Stimulated activated CD8-positive, alpha-beta memory T cell treated with anti-CD3 and anti-CD28 coated beads, Interleukin-12 subunit alpha, Interleukin-12 subunit beta, amount 100 ng/mL, for 4 hours (primary cell): ENCODE measurements at places on chromosomes 13 and 19.
A peak's percentile ranks its signal among the peaks of the same experiment; 100 is the strongest.

DNA sequence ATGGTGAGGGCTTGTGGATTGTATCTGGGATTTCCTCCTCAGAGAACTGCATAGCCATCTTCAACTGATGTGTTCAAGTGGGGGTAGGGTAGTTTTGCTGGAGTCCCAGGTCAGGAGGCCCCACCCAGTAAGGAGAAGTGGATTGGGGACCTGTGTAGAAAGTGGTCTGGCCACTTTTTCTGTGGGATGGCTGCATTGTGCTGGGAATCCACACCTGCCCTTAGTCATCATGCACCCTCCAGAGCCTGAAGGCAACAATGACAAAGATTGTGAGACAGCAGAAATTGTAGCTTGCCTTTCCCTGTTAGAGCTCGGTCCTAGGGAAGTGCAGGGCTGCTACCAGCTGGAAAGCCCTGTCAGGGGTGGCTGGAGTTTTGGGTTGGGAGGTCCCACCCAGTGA, 255.4 kb downstream of the NDFIP2 start:
- no peak for DNase-seq

GRCh38 chr19:11166281-11167142, 10.9 kb upstream of the SPC24 start:
- no peak for DNase-seq

GRCh38 chr19:10283301-10284064, 3.3 kb upstream of the ICAM4 start:
- no peak for DNase-seq

DNA sequence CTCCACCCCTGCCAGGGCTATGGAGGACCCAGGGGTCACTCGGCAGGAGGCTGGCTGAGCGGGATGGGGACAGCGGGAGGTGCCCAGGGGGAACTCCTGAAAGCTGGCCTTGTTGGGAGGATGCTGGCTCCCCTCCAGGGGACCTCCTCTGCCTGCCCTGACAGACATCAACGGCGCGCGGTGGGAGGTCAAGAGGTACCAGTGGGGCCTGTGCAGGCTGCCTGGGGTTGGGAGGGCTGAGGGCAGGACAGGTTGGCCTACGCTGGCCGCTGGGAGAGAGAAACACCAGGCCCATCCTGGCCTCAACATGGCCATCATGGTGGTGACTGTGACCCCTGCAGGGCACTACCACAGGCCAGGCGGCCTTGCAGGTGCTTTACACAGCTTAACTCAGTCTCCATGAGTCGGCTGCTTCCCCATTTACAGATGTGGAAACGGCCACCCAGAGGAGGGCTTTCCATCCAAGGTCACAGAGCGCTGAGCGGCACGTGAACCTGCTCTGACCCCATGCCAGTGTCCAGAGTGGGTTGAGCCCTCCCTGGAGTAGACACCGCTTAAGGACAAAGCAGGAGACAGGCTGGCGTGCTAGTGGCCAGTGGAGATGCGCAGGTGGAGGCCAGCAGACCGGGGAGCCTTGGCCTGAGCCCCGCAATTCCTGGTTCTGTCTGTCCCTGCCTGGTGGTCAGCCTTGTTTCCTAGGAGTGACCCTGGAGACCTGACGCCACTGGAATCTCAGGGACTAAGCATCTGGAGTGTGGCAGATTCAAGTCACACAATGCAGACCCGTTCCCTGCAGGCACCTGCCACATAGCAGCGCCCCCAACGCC, 27.6 kb downstream of the CEBPG start:
- no peak for DNase-seq

DNA sequence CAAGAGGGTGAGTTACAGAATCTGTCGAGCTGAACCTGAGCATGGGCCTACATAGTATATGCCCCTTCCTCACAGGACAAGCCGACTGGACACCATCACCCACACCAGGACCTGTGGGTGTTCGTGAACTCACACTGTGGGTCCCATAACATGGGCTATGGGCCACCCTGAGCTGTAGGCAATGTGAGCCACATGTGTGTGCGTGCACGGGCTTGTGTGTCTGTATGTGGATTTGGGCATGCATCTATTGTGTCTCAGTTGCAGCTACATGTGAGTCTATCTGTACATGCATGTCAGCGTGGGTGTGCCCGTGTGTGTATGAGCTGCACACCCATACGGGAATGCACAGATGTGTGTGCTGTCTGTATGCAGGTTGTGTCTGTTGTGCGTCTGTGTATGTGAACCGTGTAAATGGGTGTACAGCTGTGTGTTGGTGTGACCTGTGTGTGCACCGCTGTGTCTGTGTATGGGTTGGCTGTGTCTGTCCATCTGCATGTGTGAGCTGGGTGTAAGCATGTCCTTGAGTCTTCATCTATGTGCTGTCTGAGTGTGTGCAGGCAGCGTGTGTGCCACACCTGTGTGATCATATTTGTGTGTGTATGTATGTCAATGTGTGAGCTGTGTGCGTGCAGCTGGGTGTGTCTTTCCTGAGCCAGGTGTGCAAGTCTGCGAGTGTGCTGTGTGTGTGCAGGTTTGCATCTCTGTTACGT, 1.7 kb downstream of the NOTCH3 start:
- DNase-seq: no peak

- DNase-seq: no peak
Measured at GRCh38 chr13:51297556-51297955, 41.9 kb upstream of the SERPINE3 start.

- no peak for DNase-seq
Measured at GRCh38 chr19:31099515-31100205, 249.6 kb downstream of the TSHZ3 start.

DNA sequence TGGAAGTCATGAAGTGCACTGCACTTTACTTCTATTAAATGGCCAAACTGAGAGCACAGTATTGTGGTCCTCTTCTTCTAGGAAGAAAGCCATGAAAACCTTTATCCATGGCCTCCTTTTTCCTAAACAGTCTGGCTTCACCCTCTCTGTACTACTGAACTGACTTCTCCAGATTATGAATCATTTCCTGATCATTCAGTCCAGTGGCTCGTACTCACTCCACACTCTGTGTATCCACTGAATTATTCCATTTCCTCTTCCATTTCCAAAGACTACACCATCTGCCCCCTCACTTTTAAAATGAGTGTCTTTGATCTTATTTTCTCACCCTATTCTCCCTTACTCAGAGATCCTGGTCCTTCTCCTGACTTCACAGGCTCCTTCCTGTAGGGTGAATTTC, 29.7 kb upstream of the FREM2 start:
- DNase-seq: no peak

- no peak for DNase-seq
Measured at GRCh38 chr13:59750860-59751259, 412.9 kb downstream of the DIAPH3 start.

GRCh38 chr19:50599427-50599826, 31.2 kb upstream of the LRRC4B start:
- no peak for DNase-seq

GRCh38 chr13:111472559-111473460, 152.4 kb downstream of the TEX29 start:
- DNase-seq: no peak

DNA sequence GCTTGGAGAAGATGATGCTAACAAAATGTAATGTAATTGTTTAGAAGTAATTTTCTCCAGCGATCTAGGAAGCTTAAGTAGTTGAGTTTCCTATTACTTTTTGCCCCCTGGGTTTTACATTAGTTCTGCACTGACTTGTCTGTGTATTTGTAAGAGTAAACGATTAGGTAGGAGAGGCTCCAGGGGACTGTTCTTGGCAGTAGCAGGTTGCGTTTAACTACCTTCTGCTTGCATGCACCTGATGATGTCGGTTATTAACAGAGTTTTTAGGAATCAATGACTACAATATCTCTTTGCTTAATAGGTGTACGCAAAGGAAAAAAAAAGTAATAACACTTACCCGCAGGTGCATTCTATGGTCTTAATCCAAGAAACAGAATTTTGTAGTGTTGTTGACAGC, 18.3 kb upstream of the UGGT2 start:
- no peak for DNase-seq

- no peak for DNase-seq
Measured at GRCh38 chr13:105773863-105774538, 761.5 kb downstream of the EFNB2 start.

GRCh38 chr13:79869326-79869725, 388.4 kb downstream of the NDFIP2 start:
- DNase-seq: no peak

GRCh38 chr19:5619946-5620345, 2.6 kb downstream of the SAFB2 start:
- DNase-seq: no peak

- DNase-seq: no peak
Measured at GRCh38 chr13:41822560-41822959, 138.3 kb downstream of the VWA8 start.

- no peak for DNase-seq
Measured at GRCh38 chr19:593055-593454, 3.4 kb downstream of the HCN2 start.

GRCh38 chr13:77863144-77863543, 55.5 kb downstream of the EDNRB start:
- DNase-seq: no peak

DNA sequence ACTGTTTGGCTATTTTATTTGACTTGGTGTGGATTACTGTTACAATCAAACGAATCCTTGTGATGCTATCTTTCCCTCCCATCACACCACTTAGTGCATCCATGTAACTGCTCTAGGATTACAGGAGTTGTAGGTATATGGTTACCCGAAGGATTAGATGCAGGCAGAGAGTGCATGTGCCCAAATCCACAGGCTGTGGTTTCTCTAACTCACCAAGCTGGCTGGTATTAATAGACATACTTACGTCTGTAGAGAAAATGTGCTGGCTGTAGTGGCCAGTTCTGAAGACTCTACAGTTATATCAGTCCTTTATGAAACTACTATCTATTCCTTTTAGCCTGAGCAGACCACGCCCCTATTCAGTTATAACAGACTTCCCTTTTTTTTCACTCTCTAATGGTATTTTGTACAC, 1.1 kb upstream of the HMGB1 start:
- no peak for DNase-seq

GRCh38 chr19:13010992-13011652, 15.8 kb downstream of the NFIX start:
- DNase-seq: no peak

DNA sequence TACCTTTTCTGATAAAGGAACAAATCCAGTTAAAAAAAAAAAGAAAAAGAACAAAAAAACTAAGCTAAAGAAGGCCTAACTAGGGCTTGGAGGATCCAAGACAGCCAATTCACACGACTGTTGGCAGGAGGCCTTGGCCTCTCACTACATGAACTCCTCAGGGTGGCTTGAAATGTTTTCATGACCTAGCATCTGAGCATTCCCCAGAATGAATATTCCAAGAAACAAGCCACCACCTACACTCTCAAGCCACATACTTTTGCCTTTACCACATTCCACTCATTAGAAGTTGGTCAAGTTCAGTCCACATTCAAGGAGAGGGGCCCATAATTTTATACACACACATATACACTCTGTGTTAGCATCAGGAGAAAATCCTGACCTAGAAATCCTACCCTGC, 97.6 kb upstream of the SIAH3 start:
- DNase-seq: no peak

GRCh38 chr19:17303940-17304267, 679 bp upstream of the ABHD8 start:
- no peak for DNase-seq

DNA sequence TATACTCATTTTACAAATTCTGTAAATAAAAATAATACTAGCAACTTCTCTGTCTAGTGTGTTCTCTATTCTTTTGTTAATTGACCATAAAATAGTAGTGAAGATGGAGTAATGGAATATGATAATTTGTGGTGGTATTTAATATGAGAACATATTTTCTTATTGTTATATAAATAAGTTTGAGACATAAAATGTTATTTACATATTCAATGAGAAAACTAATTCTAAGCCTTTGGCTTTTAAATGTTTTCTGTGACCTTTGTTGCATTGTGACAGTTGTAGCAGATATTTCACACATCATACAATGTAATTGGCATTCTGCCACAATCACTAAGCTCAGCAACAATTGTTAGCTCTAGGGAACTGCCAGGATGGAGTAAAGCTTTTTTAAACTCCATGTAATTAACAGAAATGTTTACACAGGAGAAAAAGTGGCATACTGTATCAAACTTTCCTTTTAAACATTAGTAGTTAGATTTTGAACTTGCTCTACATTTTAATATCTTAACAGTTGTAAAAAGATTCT, 562.1 kb upstream of the PCDH9 start:
- DNase-seq: no peak

GRCh38 chr13:31965361-31966066, 66.1 kb upstream of the FRY start:
- DNase-seq: no peak

- DNase-seq: no peak
Measured at GRCh38 chr19:5966215-5966614, 11.7 kb downstream of the RANBP3 start.

GRCh38 chr13:87887459-87888123, 216.4 kb downstream of the SLITRK5 start:
- DNase-seq: no peak

GRCh38 chr13:84605927-84606326, 723.7 kb upstream of the SLITRK1 start:
- no peak for DNase-seq

GRCh38 chr13:66765559-66765958, 464.6 kb downstream of the PCDH9 start:
- DNase-seq: no peak

DNA sequence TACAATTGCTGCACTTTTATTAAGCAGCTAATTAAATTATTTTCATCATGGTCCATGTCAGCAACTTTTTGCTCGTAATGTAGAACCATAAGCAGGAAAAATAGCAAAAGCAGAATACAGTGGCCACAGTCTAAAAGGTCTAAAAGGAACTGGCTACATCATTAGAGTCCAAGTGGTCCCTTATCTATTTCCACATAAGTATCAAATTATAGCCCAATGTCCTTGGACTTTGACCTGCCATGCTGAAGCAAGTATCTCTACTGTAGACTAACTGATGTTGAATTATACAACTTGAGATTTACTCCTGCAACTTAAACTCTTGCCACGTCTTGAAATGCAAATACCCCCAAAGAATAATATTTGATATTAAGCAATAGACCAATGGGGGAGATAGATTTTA, 68.8 kb downstream of the OXGR1 start:
- DNase-seq: no peak

- no peak for DNase-seq
Measured at GRCh38 chr13:93450191-93450621, 223.6 kb downstream of the GPC6 start.

- peak; percentile 82 for DNase-seq
Measured at GRCh38 chr19:53868892-53869804, 1.5 kb downstream of the MYADM start.

- DNase-seq: no peak
Measured at GRCh38 chr19:40150170-40150569, 41.1 kb upstream of the MAP3K10 start.

GRCh38 chr19:48344892-48345291, 18.8 kb downstream of the TMEM143 start:
- no peak for DNase-seq
